ENCODE measurements at places on chromosomes 3 and 15. TPM values are rescaled to one million over a fixed set of nuclear protein-coding genes. Genes with fewer than 3 reads are reported as not detected.

The CLDN18 gene
- total RNA-seq, result not detected

The HACD2 gene
- total RNA-seq, result 61.5 TPM

The PYGO1 gene
- 4.3 TPM for total RNA-seq

The P2RY13 gene
- total RNA-seq, result 6.0 TPM
